ENCODE measurements at places on chromosomes 3 and 15.

GRCh38 chr15:62599791-62600777 lies 435.0 kb upstream of the C2CD4B start:
- no peak for DNase-seq

DNA sequence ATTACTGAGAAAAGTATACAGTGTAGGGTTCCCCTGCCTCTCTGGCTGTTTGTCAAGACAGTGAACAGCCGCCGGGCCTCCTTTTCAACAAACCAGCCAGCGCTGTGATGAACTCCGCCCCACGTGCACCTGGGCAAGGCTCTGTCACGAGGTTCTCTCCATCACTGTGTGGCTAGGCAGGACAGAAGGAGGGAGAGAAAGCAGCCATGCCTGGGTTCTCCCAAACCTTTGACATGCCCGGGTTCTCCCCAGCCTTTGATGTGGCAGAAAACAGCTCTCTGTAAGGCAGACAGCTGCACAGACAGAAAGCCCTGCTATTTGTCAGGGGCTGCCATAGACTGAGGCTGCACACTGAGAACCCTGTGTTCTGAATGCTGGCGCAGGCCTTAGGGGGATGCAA lies 101.4 kb upstream of the TRPM1 start:
- no peak for DNase-seq

GRCh38 chr15:76328958-76329357 lies 7.6 kb upstream of the ISL2 start:
- DNase-seq: no peak

DNA sequence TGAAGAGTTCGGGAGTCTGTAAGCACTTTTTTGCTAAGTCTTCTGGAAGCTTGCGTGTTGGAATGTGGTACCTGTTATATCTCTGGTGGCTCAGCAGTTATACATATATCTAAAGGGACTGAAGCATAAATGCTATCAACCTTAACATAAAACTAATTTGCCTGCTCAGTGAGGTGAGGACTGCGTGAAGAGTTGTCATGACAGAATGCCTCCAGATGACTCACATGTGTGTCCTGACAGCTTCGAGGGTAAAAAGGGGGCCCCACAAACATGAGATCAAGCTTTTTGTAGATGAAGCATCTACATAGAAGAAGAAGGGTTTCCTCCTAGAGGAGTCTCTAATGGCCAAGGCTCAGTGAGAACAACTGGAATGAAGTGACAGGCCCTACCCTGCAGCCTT lies 88.8 kb upstream of the C3orf80 start:
- no peak for DNase-seq

DNA sequence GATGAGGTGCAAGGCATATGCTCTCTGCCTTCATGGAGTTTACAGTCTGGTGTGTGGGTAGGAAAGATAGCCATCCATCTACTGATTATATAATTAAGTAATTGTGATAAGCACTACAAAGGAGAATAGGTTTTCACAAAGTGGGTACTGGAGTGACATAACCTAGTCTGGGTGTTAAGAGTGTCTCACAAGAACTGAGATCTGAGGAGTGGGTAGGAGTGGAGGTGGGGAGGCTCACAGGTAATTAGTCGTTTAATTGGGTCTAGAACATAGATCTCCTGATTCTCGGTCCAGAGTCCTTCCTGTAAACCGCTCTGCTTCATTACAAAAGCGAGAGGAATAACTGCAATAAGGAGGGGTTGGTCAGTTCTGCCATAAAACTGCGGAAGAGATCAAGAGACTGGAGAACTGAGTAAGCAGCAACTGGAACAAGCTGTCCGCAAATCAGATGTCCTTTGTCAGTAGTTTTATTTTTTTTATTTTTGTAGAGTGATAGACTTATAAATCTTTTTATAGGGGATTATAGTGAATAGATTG lies 2.2 kb downstream of the NEO1 start:
- DNase-seq: no peak

DNA sequence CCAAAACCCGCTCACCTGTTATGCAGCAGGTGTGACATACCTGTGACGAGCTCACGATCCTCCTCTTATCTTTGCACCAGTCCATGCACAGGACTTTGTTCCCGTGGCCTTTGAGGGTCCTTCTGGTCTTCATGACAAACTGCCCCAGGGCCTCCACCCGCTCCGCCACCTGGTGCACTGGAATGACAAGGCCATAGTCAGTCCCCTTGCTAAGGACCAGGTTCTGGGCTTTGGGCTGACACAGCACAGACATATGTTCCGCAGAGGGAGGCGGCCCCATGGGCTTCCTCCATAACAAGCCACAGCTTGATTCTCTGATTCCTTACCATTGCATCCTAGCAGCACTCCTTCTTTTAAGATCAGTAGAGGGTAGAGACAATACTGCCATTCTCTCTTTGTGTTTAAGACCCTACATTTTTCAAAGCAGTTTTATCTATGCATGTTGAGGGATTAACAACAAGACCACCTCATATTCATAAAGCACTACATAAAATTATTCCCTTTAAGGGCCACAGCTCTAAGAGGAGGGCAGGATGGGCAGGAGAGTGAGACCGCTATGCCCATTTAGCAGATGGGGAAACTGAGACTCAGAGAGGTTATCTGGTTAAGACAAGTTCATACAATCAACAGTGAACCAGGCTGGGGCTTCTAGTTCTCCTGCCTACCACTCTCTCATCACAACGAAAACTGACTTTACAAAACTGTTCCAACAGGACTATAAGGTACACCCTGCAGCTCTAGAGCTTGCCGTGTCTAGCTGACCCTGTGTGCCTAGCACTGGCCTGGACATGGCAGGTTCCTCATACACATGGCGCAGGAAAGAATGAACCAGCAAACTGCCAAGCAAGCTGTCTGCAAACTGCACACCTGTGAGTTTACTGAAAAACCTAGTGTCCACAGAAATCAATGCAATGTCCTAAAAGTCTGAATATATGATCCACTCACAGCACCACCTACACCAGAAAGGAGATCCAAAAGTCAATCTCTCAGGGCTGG lies 37.0 kb downstream of the GNB5 start:
- no peak for DNase-seq

GRCh38 chr3:177201700-177202397 lies 4.6 kb upstream of the TBL1XR1 start:
- DNase-seq: no peak

DNA sequence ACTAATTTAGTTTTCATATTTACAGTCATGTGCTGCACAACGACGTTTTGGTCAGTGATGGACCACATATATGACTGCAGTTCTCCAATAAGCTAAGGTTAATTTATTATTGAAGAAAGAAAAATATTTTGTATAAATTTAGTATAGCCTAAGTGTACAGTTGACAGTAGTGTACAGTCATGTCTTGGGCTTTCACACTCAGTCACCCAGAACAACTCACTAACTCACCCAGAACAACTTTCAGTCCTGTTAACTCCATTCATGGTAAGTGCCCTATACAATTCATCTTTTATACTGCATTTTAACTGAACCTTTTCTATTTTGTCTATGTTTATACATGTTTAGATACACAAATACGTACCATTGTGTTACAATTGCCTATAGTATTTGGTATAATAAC lies 3.8 kb upstream of the GABRR3 start:
- no peak for DNase-seq

DNA sequence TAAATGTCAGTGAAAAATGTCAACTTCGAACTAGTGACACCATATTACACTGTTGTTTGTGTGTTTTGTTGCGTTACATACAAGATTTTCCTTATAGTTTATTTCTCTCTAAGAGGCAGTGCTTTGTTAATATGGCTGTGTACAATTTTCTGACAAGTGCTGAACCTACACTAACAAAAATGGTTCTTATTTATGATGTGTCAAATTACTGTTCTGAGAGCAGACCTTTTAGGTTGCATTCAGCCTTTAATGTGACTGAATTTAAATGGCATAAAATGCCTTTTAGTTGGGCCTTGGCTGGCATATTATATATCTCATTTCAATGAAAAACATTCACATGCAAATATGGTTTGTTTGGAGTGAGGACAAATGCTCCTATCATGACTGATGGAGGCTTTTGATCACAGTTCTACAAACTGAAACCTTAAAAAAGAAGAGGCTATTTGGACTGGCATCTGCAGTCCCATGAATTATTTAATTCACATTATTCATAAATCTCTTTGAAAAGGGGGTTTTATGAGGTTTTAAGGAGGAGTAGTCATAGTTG lies 750.6 kb downstream of the CADM2 start:
- no peak for DNase-seq

Data from NCI-H774 (cell line).